ENCODE measurements at places on chromosomes 5 and 9.

- DNase-seq = no peak
These were observed 29.4 kb downstream of the ECPAS start for GRCh38 chr9:111454751-111455150.

DNA sequence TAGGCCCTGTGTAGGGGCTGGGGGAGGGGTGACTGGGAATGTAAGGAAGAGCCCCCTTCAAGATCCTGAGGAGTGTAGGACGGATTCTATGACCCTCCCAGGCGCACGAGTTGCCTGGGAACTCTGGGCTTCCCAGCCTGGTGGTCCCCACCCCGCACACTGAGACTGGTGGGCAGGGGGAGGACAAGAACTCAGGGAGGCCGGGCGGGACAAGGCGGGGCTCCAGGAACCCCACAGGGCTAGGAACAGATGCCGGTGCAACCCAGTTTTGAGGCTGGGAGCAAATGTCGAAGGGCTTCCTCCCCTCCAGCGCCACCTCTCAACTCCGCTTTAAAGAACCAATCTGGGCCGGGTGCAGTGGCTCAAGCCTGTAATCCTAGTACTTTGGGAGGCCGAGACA is 1.3 kb upstream of the VDAC1 start:
- no peak for DNase-seq

DNA sequence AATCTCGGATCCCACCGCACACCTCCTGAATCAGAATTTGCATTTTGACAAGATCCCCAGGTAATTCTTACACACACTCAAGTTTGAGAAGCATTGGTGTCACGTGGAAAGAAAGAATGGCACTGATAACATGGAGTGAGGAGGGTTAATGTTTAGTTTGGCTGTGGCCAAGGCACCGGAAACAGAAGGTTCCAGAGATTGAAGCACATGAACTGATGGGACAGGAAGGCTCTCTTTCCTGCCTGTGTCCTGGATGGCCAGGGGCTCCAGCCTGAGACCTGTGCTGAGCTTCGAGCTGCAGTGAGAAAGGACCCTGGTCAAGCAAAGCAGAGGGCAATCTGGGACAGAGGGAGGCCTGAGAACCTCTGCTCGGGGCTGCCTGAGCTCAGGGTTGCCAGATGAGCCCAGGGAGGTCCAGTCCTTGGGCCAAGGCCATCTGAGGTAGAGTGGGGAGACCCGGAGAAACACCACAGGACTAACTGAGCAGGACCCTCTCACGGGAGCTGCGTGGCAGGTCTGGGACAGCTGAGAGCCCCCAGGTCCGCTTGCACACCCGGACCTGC is 27.3 kb downstream of the AFAP1L1 start:
- no peak for DNase-seq

DNA sequence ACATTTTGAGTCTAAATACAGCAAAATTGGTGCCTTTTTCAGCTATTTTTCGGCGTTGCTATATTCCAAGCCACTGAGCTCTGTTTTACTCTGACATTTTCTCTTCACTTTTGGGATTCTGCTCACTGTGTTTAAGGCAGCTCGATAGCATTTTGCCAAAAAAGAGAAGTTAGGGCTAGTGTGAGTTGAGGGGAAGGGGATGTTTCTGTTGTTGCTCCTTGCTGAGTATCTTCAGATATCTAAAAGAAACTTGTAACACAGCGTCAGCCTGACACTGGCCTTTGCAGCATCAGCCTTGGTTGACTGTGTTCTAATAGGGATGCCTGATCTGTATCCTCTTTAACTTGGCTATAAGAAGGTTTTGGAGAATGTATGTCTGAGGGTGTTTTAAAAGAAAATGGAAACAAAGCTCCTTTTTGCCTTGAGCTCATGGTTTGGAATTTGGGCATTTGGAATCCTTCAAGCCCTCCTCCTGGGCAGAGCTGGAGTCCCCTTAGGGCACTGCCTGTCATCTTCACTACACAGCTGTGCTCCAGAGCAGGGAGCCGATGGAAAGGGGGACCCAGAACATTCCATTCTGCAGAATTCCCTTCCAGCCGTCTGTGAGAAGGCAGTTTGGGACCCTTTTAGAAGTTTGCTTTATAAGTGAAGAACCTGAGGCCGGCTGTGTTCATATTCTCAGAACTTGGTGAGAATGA is 63.0 kb downstream of the EXOSC2 start:
- DNase-seq = no peak

GRCh38 chr9:78598120-78598519 is 301.2 kb downstream of the PSAT1 start:
- no peak for DNase-seq
